ENCODE measurements at places on chromosomes 5 and 9.
A peak's percentile ranks its signal among the peaks of the same experiment; 100 is the strongest.

- DNase-seq: no peak
Measured at GRCh38 chr9:36164989-36165388, 4.2 kb upstream of the CCIN start.

GRCh38 chr5:33319841-33320240, 120.9 kb upstream of the TARS1 start:
- peak; percentile 83 for DNase-seq

DNA sequence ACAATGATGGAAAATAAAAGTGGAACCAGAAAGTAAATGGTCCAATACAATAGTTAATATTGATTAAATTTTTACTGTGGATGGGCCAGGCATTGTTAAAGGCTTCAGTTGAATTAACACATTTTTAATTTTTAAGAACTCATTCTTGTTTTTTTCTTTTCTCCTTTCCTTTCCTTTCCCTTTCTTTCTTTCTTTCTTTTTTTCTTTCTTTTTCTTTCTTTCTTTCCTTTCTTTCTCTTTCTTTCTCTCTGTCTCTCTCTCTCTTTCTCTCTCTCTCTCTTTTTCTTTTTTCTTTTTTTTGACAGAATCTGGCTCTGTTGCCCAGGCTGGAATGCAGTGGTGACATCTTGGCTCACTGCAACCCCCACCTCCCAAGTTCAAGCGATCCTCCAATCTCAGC, 13.3 kb upstream of the OTULINL start:
- no peak for DNase-seq

DNA sequence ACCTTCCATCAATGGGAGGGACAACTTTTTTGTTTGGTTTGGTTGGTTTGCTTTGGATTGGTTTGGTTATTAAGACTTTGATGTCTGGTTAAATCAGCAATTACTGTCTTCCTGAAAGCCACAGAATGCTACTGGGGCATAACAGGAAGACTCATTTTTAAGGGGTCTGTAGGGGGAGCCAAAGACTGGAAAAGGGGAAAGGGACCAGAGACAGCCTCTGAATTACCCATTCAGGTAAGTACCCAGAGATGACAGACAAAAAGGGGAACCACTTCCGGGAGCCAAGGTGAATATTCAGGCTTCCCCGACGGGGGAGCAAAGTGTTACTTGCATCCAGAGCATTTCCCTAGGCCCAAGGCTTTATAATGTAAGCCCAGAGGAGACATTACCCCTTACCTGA, 4.6 kb upstream of the FEM1C start:
- no peak for DNase-seq

GRCh38 chr5:113142186-113142585, 165.6 kb downstream of the DCP2 start:
- no peak for DNase-seq

GRCh38 chr9:129551393-129551973, 69.4 kb downstream of the C9orf50 start:
- no peak for DNase-seq

DNA sequence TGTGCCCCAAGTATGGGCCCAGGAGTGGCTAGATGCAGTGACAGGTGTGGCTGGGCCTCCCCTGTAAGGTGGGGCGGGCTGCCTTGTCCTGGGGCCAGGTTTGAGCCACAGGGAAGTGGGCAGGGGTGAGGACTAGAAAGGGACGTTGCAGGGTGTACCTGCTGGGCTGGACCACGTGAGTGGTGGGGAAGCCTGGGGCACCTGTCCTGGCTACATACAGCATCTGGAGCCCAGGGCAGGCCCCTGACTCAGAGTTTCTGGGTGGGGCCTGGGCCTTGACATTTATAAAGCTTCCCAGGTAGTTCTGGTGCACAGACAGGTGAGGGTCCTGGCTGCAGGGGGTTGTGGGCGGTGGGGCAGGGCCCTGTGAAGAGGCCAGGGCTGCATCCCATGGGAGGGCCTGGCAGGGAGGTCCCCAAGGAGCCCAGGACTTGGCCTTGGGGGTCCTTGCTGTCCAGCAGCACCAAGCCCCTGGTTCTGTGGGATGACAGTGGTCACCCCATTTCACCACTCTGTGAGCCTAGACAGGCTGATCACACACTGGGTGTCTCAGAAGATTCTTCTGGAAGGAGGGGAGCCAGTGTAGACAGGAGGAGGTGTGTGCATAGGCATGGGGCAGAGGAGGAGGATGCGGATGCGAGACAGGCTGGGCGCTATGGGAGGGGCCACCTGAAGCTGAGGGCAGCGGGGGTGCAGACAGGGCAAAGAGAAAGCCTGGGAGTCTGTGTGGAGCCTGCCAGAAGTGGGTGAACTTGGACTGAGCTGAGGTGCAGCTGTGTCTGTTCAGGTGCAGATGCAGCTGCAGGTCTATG, 94.0 kb downstream of the PHF2 start:
- peak; percentile 3 for DNase-seq

DNA sequence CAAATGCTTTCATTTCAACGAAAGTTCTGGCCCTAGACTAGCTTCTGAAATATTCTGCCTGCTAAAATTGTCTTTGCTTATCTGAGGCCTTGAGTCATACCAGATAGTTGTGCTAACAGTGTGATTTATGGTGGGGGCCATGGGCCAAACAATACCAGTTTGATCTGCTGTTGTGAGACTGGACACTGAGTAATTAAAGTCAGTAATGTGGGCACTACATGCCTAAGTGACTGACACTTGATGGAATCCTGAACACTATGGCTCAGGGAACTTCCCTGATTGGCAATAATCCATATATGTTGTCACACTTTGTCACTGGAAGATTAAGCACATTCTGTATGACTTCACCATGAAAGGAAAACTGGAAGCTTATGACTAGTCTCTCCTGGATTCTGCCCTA, 127.6 kb upstream of the CYLC2 start:
- peak; percentile 67 for DNase-seq

All from skeletal muscle cell (primary cell).